Mesenteric fat pad (tissue), 1 donor: ENCODE measurements at places on chromosomes 5 and 9. TPM values are rescaled to one million over a fixed set of nuclear protein-coding genes. Genes with fewer than 3 reads are reported as not detected.

DNA sequence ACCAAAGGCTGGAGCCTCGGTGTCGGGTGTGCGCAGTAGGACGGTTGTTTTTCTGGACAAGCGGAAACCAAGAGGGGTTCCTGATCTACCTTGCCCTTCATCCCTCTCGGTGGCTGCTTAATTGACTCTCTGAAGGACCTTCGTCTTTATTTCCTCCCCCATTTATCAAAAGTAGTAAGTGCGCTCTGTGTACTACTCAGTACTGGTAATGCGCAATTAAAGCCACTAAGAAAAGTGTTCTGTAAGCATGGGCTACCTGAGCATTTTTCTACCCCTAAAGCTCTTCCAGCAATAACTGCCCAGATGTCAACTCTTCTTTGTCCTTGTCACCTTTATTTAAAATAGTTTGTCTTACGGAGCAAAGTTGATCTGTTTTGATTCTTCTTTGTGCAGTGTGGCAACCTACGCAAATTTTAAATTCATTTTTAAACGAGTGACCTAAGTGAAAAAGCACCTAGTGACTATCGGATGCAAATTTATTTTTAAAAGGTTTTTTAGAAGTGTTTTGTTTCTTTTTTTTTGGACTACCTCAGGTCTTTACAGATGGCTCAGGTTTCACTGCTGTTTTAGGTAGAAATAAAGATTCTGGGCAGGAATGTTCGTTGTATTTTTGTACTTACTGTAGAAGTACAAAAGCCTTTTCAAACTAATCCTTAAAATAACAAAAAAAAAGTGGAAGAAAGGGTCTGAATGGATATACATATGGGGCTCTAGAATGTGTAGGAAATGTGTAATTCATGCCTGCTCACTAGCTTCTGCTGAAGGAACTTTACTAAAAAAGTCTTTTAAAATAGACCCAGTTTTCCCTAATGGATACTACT is 2.0 kb downstream of the JMY start:
- no peak for DNase-seq

- no peak for DNase-seq
Measured at GRCh38 chr5:172403817-172404216, 50.5 kb downstream of the SH3PXD2B start.

GRCh38 chr9:38192731-38193265 is 123.8 kb upstream of the SHB start:
- DNase-seq, result no peak

Gene CFAP90
- 0.13 TPM for total RNA-seq

Gene LCN12
- not detected for total RNA-seq

DNA sequence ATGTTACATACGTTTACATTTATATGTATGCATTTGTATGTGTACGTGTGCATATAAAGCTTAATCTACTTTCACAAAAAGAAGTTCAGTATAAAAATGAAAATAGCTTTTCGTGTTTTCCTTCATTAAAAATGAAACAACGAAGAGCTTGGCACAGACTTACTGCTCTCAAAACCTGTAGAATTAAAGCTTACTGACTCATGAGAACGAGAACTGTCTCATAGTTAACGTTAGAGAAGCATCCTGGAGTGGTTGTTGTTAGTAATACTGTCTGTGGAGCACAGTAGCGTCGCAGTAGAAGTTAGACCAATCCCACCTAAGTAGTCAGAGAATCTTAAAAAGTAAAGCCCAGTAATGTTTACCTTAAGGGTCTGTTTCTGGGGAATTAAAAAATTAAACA is 1.3 kb downstream of the MAT2B start:
- DNase-seq, result no peak

DNA sequence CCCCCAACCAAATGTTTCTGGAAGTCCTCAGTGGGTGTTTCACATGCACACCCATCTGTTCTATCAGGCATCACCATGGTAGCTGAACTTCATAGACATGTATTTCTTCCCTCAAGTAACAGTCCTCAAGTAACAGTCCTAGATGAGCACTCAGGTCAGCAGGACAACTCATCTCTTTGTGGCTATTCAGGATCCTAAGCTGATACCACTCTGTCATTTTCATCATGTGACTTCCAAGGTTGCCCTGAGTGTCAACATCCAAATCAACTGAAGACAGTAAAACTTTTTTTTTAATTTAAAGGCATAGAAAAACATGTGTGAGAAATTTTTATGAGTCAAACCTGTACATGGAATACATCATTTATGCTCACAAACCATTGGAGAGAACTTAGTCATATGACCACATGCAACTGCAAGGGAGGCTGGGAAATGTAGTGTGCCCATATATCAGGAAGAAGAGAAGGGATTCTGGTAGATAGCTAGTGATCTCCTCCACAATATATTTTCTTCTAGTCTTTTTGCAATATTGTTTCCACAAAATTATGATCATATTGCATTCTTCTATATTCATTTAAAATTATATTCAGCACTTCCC is 64.2 kb upstream of the FST start:
- no peak for DNase-seq

Gene DIPK1B
- 3.9 TPM for total RNA-seq

DNA sequence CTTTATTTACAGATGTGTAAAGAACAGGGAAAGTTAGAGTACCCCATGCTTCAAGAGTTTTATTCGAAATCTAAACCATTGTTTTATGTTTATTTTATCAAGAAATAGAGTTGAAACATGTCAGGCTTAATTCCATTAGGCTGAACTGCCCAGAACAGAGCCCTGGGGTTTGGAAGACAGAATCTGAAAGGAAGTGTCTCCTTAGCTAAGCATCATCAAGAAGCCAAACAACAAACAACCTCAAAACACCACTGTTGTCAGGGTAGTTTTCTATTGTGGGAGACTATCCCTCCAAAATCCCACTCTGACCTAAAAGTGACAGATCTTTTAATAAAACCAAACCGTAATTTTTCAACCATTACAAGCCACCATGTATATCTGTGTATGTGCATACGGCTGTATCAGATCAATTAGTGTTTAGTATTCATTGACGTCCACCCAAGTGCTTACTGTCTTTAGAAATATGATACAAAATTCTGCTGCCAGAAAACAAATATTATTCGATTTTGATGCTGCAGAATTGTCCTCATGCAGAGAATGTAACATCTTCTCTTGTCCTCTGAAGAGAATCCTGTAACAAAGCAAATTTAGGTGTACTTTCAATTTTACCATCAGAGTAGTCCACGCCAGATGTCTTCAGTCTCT is 271.9 kb upstream of the TMEM161B start:
- DNase-seq, result no peak

GRCh38 chr5:16552666-16553343 is 64.0 kb downstream of the RETREG1 start:
- no peak for DNase-seq

Gene PTGS1
- total RNA-seq, result 16.5 TPM

Gene IL13
- total RNA-seq, result not detected

- no peak for DNase-seq
Measured at GRCh38 chr9:114988962-114989599, 58.7 kb upstream of the TNFSF8 start.

Gene PCDHB14
- 1.9 TPM for total RNA-seq

DNA sequence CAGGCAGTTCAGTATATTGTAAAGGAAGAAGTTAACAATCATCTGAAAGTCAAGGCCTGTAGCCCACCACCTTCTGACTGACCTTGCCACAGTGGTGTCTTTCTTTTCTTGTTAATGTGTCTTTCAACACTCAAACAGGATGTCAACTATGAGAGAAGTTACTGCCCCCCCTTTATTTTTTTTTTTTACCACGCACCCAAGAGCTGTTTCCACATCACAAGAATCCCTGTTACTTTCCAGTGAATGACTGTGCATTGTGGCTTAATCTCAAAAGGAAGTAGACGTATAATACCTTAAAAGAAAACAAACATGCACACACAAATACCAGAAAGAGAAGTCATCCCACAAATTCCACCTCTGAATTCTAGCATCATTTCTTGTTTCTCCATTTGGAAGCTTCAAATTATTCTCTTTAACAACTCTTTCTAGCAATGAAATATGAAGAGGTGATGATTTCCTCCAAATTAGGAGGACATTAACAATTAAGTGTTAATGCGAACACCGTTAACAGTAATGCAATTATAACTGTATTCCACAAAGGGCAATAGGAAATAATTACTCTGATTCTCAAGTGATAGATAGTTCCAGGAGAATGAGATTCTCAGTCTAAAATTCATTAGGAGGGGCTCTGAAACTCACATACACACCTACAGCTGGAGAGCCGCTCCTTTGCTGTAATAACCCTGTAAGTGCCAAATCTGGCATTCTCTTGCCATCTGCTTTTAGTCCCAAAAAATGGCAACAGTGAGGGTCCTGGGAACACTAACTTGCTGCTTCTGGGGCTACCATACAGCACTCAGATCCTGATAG is 201.0 kb downstream of the EFNA5 start:
- no peak for DNase-seq

DNA sequence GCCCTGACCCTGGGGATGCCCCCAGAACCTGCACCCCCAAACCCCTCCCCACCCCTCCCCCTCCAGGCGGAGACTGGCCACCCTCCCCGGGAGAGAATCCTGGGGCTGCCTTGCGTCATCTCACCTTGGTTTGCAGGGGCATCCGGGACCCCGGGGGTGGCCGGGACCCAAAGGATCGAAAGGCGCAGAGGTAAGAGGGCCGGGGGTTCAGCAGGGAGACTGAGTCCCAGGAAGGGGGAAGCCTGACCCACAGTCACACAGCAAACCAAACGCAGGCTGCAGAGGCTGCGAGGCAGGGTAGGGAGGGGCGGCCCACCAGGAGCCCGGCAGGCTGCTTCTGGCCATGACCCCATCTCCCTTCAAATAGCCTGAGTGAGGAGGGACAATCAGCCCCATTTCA is 33.8 kb upstream of the ORM1 start:
- DNase-seq, result peak; percentile 78

Gene GZMA
- 1.0 TPM for total RNA-seq

- DNase-seq, result no peak
Measured at GRCh38 chr9:81694541-81694940, 5.2 kb upstream of the TLE1 start.

- no peak for DNase-seq
Measured at GRCh38 chr9:109817846-109818472, 38.0 kb downstream of the PALM2AKAP2 start.

Gene CCDC152
- total RNA-seq, result 0.45 TPM

DNA sequence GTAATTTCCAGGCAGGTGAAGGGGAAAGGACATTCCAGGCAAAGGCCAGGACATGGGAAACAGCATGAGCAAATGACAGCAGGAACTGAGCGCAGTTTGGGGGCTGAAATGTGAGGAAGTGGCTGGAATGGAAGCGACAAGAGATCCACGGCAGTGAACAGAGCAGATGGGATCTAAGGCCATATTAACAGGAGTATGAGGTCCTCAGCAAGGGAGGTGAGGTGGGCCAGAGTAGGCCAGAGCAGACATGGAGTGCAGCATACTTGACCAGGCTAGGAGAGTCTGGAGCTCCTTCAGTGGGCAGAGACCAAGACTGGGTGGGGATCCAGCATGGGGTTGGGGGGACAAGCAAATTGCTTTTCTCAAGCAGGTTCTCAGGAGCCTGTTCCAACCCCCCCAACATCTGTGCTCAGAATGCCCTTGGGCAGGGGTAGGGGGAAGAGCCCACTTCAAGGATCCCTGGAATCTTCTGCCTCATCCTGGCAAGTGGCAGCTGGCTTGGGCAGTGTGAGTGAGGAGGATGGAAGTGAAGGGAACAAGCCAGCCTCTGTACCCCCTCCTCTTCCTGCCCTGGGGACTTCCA is 34.5 kb downstream of the DAB2IP start:
- DNase-seq, result no peak

DNA sequence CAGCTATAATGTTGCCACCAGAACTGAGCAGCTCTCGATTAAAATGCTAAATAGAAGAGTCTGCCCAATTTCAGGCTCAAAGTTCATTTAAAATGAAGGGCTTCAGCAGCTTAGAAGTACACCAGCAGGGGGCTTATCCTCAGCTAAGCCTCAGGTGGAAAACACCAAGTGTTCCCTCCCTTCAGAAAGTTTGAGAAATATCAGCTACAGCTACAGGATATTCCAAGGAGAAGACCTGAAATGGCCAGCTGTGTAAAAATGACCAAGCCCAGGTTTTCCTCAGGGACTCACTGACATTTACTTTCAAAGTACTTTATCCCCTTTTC is 395.4 kb downstream of the DTWD2 start:
- no peak for DNase-seq

Gene SLC34A1
- not detected for total RNA-seq

GRCh38 chr5:67383451-67383850 is 186.9 kb upstream of the CD180 start:
- no peak for DNase-seq

DNA sequence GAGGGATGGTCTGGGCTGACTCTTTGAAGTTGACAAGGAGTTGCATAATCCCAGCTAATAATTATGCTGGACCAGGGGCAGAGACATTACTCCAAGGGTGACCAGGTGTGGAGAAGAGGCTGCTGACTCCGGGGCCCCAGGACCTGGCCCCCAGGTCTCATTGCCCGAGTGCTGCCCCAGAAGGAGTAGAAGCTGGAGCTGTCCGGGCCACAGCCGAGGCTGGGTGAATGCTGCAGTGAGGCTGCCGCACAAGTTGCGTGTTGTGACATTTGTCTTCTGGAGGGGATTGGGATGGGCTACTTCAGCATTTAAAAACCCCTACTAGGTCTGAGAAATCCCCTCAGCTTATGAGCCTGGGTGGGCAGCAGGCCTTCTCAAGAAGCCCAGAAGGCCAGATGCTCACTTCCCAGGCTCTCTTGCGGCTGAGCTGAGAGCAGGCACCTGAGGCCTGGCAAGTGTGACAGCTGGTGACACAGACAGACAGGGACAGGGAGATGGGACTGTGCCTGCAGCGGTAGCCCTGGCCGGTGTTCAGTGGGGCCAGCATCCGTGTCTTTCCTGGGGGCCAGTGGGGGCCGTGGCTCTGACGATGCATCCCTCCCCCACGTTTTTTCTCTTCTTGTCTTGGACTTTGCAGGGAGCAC is 122.8 kb downstream of the KCNIP1 start:
- DNase-seq, result peak; percentile 77
